Heart right ventricle (tissue), 16 donors: ENCODE measurements at places on chromosomes 4 and X. TPM values are rescaled to one million over a fixed set of nuclear protein-coding genes. Genes with fewer than 3 reads are reported as not detected.
A peak's percentile ranks its signal among the peaks of the same experiment; 100 is the strongest.

GRCh38 chr4:169154121-169154520 lies 116.6 kb downstream of the SH3RF1 start:
- no peak for DNase-seq

DNA sequence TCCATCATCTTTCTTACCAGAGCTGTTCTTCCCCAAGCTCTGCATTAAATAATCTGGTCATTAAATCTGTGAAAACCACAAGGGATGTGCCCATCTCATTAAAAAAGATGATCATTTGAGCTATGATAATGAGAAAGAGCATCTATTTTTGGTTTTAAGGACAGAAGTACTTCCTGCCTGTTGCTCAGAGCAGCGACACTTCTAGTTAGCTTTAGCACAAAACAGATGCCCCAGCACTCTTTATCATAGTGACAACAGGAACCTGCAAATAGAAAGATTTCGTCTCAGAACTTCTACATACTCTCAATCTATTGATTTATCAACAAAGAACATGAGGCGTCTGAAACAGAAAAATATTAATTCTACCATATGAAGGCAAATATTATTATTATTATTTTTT lies 140.1 kb downstream of the APBB2 start:
- no peak for DNase-seq

The USP11 gene
- polyA plus RNA-seq, result 20.0 TPM

- DNase-seq, result no peak
Measured at GRCh38 chr4:113147498-113148111, 98.2 kb downstream of the ANK2 start.

DNA sequence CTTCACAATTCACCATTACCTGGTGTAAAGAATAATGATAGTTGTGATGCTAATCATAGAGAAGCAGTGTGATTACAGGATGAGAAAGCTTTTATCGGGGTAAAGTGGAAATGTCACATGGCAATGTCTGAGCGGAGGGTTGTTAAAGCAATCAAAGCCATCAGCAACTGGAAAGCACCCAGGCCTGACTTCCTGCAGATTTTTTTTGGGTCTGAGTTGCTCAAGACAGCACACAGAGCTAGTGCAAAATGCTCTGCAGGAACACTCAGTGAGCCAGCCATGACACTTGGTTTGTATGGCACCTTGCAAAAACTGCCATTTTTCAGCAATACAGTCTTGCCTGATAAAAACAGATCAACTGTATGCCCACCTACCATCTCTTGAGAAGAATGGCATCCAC lies 152.9 kb downstream of the COL4A6 start:
- DNase-seq, result no peak

GRCh38 chrX:413322-414201 lies 26.9 kb upstream of the PPP2R3B start:
- peak; percentile 74 for DNase-seq

The NDST4 gene
- polyA plus RNA-seq, result not detected

DNA sequence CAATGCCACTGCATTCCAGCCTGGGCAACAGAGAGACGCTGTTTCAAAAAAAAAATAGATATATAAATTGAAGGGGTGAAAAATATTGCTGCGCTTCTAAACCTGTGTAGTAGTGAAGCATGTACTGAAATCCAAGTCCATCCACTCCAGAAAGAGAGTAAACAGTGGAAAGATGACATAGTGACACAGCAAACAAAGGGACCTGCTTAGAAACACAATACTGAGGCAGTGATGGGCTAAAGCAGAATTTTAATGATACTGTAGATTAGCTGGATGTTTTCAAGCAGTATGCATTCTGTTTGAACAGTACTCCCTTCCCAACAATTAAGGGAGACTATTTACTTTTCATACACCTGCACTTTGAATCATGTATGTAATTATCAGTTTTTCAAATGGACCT lies 42.5 kb downstream of the TFDP3 start:
- DNase-seq, result no peak

DNA sequence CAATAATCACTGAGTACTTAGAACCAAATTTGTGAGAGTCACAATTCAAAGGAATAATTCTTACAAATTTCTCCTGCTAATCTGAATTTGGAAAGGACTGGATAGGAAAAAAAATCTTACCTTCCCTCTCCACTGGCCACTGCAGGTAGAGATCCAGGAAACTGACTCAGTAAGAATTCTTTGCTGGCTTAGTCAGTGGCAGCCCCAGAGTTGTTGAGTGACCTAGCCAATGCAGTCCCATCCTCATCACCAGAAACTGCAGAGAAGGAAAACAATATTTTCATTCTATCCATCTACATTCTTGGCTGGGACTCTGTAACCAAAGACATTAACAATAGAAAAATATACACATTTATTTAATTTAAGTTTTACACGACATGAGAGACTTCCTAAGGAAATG lies 572.0 kb downstream of the ADGRL3 start:
- DNase-seq, result no peak

GRCh38 chr4:136342666-136343065 lies 1189.6 kb downstream of the PCDH18 start:
- no peak for DNase-seq

DNA sequence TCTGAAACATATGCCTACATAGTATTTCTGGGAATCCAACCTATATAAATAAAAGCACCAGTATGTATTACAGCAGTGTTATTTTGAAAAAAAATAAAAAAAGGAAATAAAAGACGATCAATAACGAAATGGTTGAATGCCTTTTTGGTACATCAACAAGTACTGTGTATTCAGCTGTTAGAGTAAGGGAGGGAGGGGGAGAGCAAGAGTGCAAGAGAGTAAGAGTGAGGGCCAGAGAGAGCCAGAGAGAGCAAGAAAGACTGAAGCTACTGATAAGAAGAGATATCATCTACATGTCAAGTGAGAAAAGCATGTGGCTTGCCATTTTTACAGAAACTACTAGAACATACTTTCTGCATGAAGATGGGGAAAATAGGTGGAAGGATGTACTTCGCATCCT lies 1.8 kb downstream of the SPIN4 start:
- DNase-seq, result no peak

GRCh38 chrX:143206966-143207365 lies 181.2 kb downstream of the SPANXN4 start:
- no peak for DNase-seq
